DMS 273 treated with DMSO at 0.1 percent for 48 hours (cell line): ENCODE measurements at places on chromosomes 16 and 17.
A peak's percentile ranks its signal among the peaks of the same experiment; 100 is the strongest.

GRCh38 chr16:75420987-75421819, 12.1 kb downstream of the CFDP1 start:
- peak; percentile 74 for DNase-seq

DNA sequence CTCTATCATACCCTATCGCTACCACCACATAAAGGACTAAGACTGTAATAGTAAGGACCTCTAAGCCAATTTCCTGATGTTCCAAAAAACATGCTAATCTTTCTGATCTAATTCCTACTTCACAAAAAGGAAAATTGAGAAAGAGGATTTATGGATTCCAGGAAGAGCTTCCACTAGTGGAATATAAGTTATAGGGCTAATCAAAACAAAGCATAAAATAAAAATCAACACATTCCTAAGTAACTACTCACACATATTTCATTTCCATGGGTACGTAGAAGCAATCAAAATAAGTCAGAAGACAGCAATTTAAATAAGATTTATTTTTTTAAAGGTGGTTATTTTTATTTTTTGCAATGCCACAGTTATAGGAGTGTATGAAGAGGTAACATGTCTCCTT, 12.4 kb downstream of the CCDC43 start:
- DNase-seq = no peak

DNA sequence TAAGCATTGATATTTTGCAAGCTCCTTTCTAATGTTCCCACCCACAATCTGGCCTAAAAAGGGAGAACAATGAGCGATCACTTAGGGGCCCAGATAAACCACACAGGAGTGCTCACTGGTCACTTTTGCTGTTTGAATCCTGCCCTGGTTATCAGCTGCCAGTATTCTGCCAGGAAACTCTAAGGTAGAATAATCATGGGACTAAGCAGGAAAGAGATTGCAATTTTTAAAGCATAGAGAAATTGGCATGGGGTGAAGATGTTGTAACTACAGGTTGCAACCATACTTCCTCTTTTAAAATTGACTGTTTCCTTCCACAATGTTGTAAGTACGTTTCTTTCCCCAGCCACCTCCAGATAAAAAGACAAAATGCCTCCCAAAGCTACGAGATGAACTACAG, 251.2 kb upstream of the CDH11 start:
- no peak for DNase-seq

DNA sequence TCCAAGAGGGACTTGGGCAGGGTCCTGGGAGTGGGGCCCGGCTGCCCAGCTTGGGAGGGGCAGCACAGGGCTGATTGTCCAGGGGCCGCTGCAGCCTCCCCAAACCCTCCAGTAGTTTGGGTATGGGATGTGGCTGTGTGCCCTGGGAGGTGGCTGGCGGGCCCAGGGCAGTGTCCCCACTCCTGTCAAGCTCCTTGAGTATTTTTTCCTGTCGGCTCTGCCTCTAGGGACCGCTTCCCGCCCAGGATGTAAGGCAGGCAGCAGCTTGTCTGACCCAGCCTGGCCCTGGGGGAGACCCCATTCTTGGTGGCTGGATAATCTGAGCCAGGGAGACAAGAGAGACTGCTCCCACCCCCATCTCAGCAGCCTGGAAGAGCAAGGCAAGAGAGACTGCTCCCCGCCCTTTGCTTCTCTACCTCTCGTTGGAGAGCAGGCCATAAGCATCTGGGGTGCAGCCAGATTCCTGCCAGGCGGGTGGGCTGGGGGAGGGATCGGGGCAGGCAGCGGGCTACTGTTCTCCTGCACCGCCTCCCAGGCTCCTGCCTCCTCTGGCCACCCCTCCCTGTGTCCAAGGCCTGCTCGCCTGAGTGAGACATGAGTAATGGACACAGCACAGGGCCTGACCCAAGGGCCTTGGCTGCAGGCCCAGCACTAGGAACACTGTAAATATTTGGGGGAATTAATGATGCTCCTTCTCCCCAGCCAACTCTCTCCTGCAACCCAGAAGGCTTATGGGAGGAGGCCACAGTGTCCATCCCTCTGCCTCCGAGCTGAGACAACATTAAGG, 18.4 kb upstream of the ITGA3 start:
- DNase-seq = no peak

DNA sequence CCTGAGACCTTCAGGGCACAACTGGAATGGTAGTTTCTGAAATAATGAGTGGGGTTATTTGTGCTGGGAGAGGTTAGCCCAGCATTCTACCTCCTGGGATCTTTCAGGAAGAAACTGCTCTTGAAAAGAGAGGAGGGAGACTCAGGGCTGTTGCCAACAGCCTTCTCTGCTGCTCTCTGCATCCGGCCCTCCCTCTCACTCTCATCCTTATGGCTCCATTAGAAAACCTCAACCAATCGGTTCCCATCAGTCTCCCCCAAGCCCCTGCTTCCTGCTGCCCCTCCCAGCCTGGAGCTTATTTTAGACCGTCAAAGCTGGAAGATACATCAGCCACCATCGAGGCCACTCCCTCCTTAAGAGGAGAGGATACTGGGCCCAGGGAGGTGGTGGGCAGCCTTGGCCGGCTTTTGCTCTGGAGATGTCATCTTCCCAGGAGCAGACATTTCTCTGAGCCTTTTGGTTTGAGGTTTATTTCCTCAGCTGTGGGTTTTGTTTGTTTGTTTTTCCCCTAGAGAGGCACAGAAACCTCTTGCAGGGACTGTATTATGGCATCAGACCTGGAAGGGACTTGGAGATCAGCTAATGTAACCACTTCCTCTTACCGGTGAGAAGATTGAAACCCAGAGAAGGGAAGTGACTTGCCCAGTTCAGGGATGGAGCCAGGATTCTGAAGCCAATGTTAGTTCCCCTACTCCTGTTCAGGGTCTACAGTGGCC, 2.7 kb downstream of the MPRIP start:
- DNase-seq = no peak
